ENCODE measurements at places on chromosomes 5 and 9.

GRCh38 chr9:127307802-127308201, 43.2 kb downstream of the GARNL3 start:
- no peak for DNase-seq

- DNase-seq, result no peak
Measured at GRCh38 chr5:169106911-169107706, 193.8 kb downstream of the SLIT3 start.

- no peak for DNase-seq
Measured at GRCh38 chr5:18850216-18850615, 1137.8 kb downstream of the CDH18 start.

GRCh38 chr5:56601641-56602071, 213.7 kb upstream of the MAP3K1 start:
- DNase-seq, result no peak
